ENCODE measurements at places on chromosomes 3 and 15. TPM values are rescaled to one million over a fixed set of nuclear protein-coding genes. Genes with fewer than 3 reads are reported as not detected.

DNA sequence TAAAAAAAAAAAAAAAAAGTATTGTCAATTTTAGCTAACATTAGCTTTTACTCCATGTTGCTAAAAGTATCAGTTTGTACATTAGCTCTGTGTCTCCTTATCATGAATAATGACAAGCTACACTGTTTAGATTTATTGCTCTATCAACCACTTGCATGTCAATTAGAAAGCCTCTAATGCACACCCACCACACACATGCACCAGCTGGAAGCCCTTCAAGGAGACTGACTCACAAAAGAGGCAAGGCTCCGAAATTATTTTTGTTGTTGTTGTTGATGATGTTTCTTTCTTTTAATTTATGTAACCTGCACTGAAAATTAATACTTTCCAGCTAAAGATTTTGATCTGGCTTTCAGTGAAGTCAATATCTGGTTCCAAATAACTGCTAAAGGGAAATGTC is 71.5 kb downstream of the ETFA start:
- peaks cover 5% of the 10 kb centered on the region for H3K36me3 ChIP-seq
- no peaks in the 10 kb centered on the region for H3K4me1 ChIP-seq
- no peaks in the 10 kb centered on the region for H3K27me3 ChIP-seq
- H3K4me3 ChIP-seq, result no peak overlapping the region
- no peak for DNase-seq

DNA sequence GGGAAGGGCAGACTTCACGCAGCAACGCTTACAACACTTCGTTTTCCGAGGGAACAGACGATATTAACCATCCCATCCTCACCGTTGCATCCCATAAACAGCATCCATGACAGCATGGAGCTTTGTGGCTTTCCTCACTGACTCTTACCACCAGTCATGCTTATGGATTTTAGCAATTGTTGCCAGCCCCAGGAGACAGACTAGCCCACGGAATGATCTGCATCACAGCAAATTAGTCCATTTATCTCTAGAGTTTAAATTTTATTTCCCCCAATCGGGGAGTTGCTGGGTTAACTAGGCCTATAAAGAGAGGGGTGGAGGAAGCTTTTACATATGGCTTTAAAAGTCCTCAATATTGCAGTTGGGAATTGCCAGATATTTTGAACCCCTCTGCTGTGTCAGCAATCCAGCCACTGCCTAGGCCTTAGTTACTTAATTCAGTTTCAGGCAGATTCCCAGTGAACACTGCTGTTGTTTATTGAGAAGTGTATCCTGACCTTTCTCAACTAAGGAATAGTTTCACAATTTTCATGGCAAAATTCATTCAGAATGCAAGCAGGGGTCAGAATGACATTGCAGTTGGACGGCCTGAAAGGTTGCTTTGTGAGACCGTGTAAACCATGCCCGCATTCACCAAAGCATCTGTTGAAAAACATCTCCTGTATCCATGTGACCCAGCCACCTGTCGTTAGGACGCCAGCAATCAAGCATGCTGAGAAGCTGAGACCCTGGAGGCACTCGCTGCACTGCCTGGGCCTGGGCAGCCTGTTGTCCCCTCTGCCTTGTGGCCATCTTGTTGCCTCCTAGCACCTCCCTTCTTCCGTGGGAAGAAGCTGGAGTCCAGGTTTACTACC is 397.4 kb upstream of the TPM1 start:
- H3K4me1 ChIP-seq, result peaks cover 14% of the 10 kb centered on the region
- no peaks in the 10 kb centered on the region for H3K36me3 ChIP-seq
- DNase-seq, result no peak
- no peaks in the 10 kb centered on the region for H3K27me3 ChIP-seq
- no peak overlapping the region for H3K27ac ChIP-seq

DNA sequence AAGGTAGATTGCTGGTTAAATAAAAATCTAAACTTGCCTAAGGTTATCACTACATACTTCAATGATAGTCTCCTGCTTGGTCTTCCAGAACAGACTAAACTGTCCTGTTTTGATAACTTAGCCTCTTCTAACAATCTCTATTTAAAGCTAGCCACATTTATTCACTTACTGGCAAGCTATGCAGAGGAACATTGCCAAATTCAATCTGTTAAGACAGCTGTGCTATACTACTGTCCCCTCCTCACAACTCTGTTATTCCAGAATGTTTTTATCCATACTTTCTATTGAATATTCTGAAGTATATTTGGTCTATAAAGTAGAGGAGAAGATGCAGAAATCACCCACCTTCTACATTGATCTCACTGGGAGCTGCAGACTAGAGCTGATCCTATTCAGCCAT is 594.0 kb upstream of the CCDC54 start:
- no peak overlapping the region for H3K4me3 ChIP-seq
- no peak for DNase-seq
- no peaks in the 10 kb centered on the region for H3K27me3 ChIP-seq

DNA sequence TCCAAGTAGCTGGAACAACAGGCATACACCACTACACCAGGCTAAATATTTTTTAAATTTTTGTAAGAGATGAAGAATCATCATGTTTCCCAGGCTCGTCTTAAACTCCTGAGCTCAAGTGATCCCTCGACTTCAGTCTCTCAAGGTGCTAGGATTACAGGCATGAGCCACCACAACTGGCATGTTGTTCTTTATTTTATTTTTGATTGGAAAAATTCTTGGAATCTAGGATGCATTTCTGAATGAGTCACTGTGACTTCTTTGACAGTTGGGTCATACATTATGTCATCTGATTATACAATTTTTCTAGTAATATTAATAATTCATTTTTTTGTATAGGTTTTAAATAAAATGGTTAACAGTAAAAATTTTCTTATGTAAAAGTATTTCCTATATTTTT is 870.2 kb downstream of the SI start:
- no peaks in the 10 kb centered on the region for H3K36me3 ChIP-seq
- H3K27me3 ChIP-seq, result no peaks in the 10 kb centered on the region
- no peak overlapping the region for H3K27ac ChIP-seq

GRCh38 chr3:59749291-59749690 is 699.5 kb upstream of the CFAP20DC start:
- H3K36me3 ChIP-seq, result no peaks in the 10 kb centered on the region
- H3K4me1 ChIP-seq, result peaks cover 17% of the 10 kb centered on the region
- H3K27ac ChIP-seq, result no peak overlapping the region

DNA sequence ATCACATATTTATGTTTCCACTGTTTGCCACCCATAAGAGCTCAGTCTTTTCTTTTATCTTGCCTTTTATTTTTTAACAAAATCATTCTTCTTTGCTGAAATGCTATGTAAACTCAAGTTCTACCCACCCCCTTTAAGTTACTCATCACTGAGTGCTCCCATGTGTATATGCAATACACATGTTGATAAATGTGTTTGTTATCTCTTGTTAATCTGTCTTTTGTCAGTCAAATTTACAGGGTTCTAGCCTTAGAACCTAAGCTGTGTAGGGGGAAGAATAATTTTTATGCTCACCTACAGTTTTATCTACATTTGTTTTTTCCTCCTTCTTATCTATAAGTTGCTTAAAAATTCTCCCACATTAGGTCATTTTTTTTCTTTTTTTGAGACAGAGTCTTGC is 1195.9 kb downstream of the ROBO2 start:
- no peaks in the 10 kb centered on the region for H3K36me3 ChIP-seq
- H3K27ac ChIP-seq, result no peak overlapping the region
- H3K4me1 ChIP-seq, result no peaks in the 10 kb centered on the region
- no peak overlapping the region for H3K4me3 ChIP-seq
- no peaks in the 10 kb centered on the region for H3K27me3 ChIP-seq

DNA sequence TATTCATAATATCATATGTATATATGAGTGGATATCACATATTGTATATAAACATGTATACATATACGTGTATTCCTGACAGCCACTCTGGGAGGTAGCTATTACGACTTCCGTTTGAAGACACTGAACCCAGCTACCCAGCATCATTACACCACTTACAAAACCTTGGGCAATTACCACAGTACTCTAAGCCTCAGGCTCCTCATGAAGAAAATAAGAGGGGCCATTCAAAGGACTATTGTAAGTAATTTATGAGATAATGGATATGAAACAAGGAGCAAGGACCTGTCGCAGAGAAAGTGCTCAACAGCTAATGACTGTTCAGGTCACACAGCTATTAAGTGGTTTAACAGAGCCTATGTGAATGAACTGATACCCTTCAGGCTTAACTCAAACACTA is 52.4 kb downstream of the KCNMB2 start:
- no peaks in the 10 kb centered on the region for H3K27me3 ChIP-seq
- no peaks in the 10 kb centered on the region for H3K4me1 ChIP-seq

- no peak for DNase-seq
- peak overlapping the region; percentile 17 for H3K27ac ChIP-seq
- no peaks in the 10 kb centered on the region for H3K27me3 ChIP-seq
- H3K4me1 ChIP-seq, result peaks cover 51% of the 10 kb centered on the region
Measured at GRCh38 chr3:52227766-52228165, 2.3 kb upstream of the TLR9 start.

DNA sequence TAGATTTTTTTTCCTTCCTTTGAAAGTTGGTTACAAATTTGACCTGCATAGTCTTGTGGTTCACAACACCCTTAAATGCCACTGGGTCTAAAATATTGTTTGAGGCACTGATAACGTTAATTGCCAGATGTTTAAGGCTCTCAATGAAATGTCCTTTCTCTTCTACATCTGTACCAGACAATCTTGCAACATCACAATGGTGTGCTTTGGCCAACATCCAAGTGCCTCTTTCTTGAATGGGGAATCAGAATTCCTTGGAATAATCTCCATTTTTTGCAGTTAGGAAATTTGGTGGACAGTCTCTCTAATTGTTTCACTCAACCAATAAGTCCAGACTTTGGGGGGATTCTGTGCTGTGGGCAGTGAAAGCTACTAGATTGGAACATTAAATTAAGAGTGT is 26.0 kb upstream of the PEX5L start:
- no peaks in the 10 kb centered on the region for H3K4me1 ChIP-seq
- H3K27ac ChIP-seq, result no peak overlapping the region
- H3K4me3 ChIP-seq, result no peak overlapping the region
- no peaks in the 10 kb centered on the region for H3K36me3 ChIP-seq
- no peak for DNase-seq

- H3K36me3 ChIP-seq, result peaks cover 3% of the 10 kb centered on the region
- peaks cover 24% of the 10 kb centered on the region for H3K4me1 ChIP-seq
- H3K27ac ChIP-seq, result no peak overlapping the region
- no peak overlapping the region for H3K4me3 ChIP-seq
- DNase-seq, result no peak
- peaks cover 4% of the 10 kb centered on the region for H3K27me3 ChIP-seq
Measured at GRCh38 chr3:59440285-59441028, 390.6 kb upstream of the CFAP20DC start.

DNA sequence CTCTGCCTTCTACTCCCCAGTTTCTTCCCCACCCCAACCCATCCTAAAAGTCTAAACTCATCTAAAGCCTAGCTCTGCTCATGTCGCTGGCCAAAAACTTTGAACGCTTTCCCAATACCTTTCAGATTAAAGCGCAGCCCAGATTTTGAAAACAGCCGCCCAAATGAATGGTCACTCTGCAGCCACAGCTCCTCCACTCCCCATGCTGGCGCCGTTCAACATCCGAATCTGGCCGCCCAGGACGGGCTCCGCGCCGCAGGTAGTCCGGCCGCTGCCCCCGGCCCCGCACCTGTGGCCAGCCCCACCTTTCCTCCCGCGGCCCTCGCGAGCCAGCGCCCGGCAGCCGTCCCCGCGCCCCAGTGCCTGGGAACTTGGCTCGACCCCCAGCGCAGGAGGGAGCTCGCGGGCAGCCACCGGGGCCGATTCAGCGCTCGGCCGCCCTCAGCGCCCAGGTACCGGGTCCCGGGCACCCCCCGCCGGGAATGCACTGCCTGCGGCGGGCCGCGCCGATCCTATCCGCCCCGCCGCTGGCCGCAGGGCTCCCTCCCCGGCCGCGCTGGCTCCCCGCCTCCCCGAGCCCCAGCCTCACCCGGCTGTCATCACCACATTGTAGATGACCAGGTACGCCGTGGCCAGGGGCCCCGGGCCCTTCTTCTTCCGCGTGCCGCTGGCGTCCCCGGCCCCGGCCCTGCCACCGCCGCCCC is 417 bp downstream of the HACD2 start:
- H3K4me1 ChIP-seq, result peaks cover 25% of the 10 kb centered on the region
- no peak overlapping the region for H3K4me3 ChIP-seq
- peaks cover 32% of the 10 kb centered on the region for H3K36me3 ChIP-seq
- DNase-seq, result no peak
- H3K27ac ChIP-seq, result peak overlapping the region; percentile 75

DNA sequence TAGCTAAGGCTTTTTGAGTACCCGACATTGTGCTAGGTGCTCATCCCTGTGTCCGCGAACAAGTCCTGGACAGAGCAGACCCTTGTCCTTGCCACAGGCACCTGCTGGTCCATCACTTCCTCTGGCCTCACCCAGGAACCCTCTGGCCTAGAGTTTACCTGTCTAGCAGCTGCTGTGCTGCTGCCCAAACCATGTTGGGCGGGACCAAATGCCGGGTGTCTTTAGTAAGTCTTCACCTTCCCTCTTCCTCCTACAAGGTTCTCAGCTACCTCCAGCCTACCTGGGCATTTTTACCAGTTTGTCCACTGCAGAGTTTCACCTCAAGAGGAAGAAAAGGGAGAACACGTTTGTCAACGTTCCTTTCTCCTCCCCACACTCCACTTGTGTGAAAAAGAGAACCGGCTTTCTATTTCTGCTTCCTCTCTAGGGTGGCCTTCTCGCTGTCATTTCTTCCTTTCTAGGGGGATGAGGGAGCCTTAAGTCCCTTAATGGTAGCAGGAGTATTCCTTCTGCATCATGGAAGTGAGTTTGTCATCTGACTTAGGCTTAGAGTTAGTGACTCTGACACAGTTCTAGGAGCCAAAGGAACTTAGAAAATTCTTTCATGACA is 80.4 kb upstream of the GCNT3 start:
- peaks cover 8% of the 10 kb centered on the region for H3K4me1 ChIP-seq
- no peaks in the 10 kb centered on the region for H3K36me3 ChIP-seq
- no peak for DNase-seq
- H3K4me3 ChIP-seq, result no peak overlapping the region
- no peak overlapping the region for H3K27ac ChIP-seq
- peaks cover 31% of the 10 kb centered on the region for H3K27me3 ChIP-seq

Gene DGKG
- total RNA-seq, result 0.20 TPM

Gene KBTBD13
- total RNA-seq, result not detected

Gene PAQR9
- not detected for total RNA-seq

Gene PARP3
- total RNA-seq, result 15.8 TPM

Gene IFT57
- 25.1 TPM for total RNA-seq

Gene SPINT1
- 4.0 TPM for total RNA-seq

Gene POTEB3
- not detected for total RNA-seq

Measured in activated CD8-positive, alpha-beta memory T cell treated with anti-CD3 and anti-CD28 coated beads, Interleukin-2, amount 10 ng/mL, durations not matched to agents 7 days and 5 days (primary cell).